ENCODE measurements at places on chromosomes 12 and 14. TPM values are rescaled to one million over a fixed set of nuclear protein-coding genes. Genes with fewer than 3 reads are reported as not detected.

The KRT72 gene
- total RNA-seq: not detected

The SPTLC2 gene
- total RNA-seq: 68.4 TPM

The POTEM gene
- not detected for total RNA-seq

The SLC7A8 gene
- 2.0 TPM for total RNA-seq

The LALBA gene
- not detected for total RNA-seq

The POLE2 gene
- 11.5 TPM for total RNA-seq

The RFLNA gene
- total RNA-seq: not detected

The IL22 gene
- total RNA-seq: not detected

GRCh38 chr14:101464984-101465794 is 96.1 kb upstream of the DIO3 start:
- DNase-seq: no peak
- H3K4me1 ChIP-seq: peaks cover 9% of the 10 kb centered on the region
- H3K4me3 ChIP-seq: no peak overlapping the region

DNA sequence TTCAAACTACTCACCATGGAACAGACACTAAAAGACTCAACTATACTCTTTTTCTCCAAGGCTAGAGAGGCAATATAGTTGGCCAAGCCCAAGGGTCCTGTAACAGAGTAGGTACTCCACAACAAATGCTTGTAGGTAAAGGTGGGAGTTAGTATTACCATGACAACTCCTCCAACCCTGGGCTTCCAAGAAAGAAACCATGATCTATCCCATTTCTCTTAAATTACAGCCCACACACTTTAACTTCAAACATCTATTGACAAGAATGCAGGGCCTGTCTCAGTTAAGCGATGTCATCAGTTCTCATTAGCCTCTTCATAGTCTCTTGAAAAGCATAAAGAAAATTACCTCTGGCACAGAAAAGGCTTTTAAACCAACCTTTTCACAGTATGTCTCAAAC is 25.0 kb downstream of the ERH start:
- no peak overlapping the region for H3K4me3 ChIP-seq
- peaks cover 29% of the 10 kb centered on the region for H3K36me3 ChIP-seq
- H3K27me3 ChIP-seq: no peaks in the 10 kb centered on the region
- H3K4me1 ChIP-seq: no peaks in the 10 kb centered on the region
- no peak overlapping the region for H3K27ac ChIP-seq
- no peak for DNase-seq

- no peak overlapping the region for H3K27ac ChIP-seq
- H3K4me3 ChIP-seq: no peak overlapping the region
- no peaks in the 10 kb centered on the region for H3K36me3 ChIP-seq
- no peak for DNase-seq
- H3K4me1 ChIP-seq: no peaks in the 10 kb centered on the region
These were observed 13.3 kb upstream of the TMCC3 start for GRCh38 chr12:94663702-94664101.

DNA sequence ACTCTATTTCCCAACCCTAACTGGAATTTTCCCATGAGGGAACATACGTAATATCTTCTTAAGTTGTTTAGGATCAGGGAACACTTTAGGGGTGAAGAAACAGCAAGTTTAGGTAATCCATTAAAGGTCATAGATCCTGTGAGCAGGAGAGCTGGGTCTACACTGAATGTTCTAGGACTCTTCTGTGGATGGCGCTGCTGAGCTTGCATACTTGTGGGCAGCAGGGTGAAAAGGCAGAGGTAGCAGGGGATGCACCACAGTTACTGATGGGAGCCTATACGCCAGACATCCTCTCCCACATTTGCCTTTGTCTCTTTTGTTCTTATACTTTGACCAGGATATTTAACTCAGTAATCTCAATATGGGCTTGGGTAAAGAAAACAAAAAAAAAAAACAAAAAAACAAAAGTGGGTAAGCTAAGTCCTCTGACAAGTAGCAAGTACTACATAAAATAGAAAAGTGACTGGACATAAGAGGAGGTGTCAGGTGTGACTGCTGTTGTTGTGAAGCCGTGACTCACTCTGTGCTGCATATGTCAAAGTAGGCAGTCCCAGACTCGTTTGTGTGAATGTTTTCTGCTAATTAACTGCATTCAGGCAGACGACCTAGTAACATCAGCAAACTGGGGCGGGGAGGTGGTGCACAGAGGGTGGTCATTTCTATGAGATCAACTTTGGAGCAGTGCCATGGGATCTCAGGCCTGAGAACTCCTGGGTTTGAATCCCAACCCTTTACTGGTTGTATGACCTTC is 31.6 kb downstream of the NEUROD4 start:
- no peaks in the 10 kb centered on the region for H3K4me1 ChIP-seq
- H3K36me3 ChIP-seq: no peaks in the 10 kb centered on the region
- H3K4me3 ChIP-seq: no peak overlapping the region
- H3K27me3 ChIP-seq: peaks cover 55% of the 10 kb centered on the region

DNA sequence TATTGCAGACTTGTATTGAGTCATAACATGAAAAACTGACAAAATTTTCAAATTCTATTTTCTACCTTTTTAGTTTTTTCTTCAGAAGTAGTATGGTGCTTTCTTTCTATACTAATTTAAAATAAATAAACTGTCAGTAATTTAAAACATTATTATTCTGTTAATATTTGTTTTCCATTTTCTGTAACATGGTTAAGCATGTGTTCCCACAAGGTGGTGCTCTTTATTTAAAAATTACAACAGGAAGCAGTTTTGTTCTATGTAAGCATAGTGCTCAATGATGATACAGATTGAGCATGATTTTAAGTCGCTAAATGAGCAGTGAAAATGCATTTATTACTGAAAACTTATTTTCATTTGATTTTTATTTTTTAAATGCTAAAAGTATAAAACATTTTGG is 114.6 kb downstream of the PPFIA2 start:
- no peaks in the 10 kb centered on the region for H3K4me1 ChIP-seq
- H3K27me3 ChIP-seq: no peaks in the 10 kb centered on the region
- H3K27ac ChIP-seq: no peak overlapping the region
- H3K4me3 ChIP-seq: no peak overlapping the region
- H3K36me3 ChIP-seq: no peaks in the 10 kb centered on the region
- peak; percentile 39 for DNase-seq

GRCh38 chr14:24695265-24696241 is 61.6 kb upstream of the GZMB start:
- H3K27ac ChIP-seq: no peak overlapping the region
- no peaks in the 10 kb centered on the region for H3K27me3 ChIP-seq
- H3K4me3 ChIP-seq: no peak overlapping the region
- H3K4me1 ChIP-seq: no peaks in the 10 kb centered on the region
- H3K36me3 ChIP-seq: no peaks in the 10 kb centered on the region

DNA sequence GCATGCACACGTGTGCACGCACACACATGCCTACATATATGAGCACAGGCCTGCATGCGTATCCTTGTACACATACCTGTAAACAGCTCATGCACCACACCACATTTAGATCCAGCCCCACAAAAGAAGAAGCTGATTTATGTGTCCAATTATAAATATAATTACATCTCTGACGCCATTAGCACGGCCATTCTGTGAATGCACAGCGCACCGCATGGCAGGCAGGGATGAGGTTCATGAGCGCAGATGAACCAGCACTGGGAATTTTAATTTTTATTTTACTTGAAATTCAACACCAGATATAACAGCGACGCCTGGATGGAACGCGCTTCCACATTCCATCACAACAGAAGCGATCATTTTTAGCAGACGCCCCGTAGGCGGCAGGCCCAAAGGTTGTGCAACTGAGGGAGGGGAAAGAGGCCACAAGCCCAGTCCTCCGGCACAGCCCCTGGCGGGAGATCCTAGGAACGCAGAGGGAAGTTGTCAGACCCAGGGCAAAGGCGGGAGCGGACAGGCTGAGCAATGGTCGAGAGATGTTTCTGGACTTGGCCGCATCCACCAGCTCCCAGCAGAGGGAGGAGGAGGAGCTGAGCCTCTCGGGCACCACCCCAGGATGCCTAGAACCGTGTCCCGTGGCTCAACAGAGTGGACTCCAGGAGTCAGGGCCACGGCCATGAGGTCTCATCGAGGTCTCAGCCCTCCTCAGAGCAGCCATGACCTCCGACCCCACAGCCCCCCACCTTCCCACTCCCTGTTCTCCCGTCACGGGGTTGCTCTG is 37.9 kb upstream of the GALNT9 start:
- peaks cover 88% of the 10 kb centered on the region for H3K27me3 ChIP-seq
- H3K36me3 ChIP-seq: no peaks in the 10 kb centered on the region
- no peak overlapping the region for H3K27ac ChIP-seq
- no peak overlapping the region for H3K4me3 ChIP-seq
- DNase-seq: peak; percentile 42
- H3K4me1 ChIP-seq: no peaks in the 10 kb centered on the region

DNA sequence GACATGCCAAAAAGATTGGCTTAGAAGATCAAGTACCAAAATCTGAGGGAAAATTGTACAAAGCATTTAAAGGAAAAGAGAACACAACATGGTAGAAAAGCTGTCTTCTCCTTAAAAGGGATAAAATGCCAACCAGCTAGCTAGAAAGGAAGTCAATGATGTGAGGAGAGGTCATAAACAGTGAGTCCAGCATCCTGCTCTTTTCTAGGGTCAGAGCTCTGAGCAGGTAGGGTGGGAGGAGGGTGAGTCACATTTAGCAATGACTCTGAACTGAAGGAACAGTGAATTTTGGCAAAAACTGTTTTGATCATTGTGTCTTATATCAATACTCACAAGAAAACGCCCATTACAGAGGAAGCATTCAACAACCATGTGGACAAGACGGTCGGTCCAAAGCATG is 322.3 kb downstream of the DAD1 start:
- H3K4me3 ChIP-seq: no peak overlapping the region
- H3K4me1 ChIP-seq: peaks cover 72% of the 10 kb centered on the region
- H3K27ac ChIP-seq: peak overlapping the region; percentile 69
- H3K36me3 ChIP-seq: no peaks in the 10 kb centered on the region
- DNase-seq: no peak

GRCh38 chr14:74697011-74697410 is 15.9 kb downstream of the AREL1 start:
- H3K27me3 ChIP-seq: no peaks in the 10 kb centered on the region
- no peak for DNase-seq
- H3K4me3 ChIP-seq: no peak overlapping the region
- H3K4me1 ChIP-seq: no peaks in the 10 kb centered on the region
- H3K27ac ChIP-seq: no peak overlapping the region
- peaks cover 21% of the 10 kb centered on the region for H3K36me3 ChIP-seq

DNA sequence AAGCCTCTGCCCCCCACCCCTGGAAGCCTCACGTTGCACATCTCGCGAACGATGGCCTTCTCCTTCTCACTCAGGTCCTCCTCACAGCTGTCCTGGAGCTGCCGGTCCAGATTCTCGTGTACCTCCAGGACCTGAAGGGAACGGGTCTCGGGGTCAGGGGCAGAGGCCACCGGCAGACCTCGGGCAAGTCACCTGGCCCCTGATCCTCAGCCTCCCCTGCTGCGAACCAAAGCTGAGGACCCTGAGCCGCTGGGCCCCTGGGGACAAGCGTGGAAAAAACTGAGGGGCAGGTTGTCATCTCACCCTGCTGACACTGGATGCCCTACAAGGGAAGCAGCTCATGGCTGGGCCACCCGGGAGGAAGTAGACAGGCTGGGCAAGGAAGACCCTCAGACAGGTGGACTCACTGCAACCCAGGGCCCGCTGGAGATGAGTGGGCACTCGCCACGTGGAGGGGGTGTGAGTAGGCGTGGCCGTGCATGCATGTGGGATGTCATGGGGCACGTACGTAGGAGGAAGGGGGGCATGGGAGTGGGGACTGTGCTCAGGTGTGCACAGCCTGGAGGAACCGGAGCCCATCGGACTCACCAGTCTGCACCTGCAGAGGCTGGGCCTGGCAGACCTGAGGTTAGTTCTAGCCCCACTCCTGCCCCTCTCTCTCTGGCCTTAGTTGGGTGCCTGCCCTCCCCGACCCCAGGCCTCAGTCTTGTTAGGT is 35.1 kb downstream of the CCNK start:
- no peaks in the 10 kb centered on the region for H3K4me1 ChIP-seq
- DNase-seq: no peak

- no peaks in the 10 kb centered on the region for H3K27me3 ChIP-seq
- H3K36me3 ChIP-seq: no peaks in the 10 kb centered on the region
- no peak overlapping the region for H3K4me3 ChIP-seq
- H3K27ac ChIP-seq: no peak overlapping the region
- DNase-seq: no peak
- no peaks in the 10 kb centered on the region for H3K4me1 ChIP-seq
These were observed 162.7 kb downstream of the GRIP1 start for GRCh38 chr12:66516133-66516532.

DNA sequence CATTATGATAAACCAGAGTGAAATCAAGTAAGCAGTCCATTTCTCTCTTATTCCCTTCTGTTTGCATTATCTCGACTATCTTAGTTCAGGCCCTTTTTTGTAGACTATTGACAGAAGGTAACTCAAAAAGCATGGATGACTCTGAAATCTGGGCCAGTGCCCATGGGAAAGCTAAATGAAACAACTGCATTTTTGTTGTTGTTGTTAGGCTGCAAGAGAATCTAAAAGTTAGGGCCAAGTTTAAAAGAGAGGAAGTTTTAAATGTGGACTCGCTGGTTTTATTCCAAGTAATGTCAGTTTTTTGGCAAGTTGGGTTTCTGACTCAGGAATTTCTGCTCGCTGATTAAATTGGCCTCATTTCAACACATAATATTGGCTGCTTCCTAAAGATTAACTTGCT is 201.1 kb downstream of the PIK3C2G start:
- H3K4me1 ChIP-seq: no peaks in the 10 kb centered on the region
- H3K27ac ChIP-seq: no peak overlapping the region
- H3K4me3 ChIP-seq: no peak overlapping the region

- no peak overlapping the region for H3K27ac ChIP-seq
- H3K4me1 ChIP-seq: no peaks in the 10 kb centered on the region
- H3K27me3 ChIP-seq: no peaks in the 10 kb centered on the region
- DNase-seq: no peak
These were observed 29.6 kb downstream of the CFAP251 start for GRCh38 chr12:121947981-121948380.

DNA sequence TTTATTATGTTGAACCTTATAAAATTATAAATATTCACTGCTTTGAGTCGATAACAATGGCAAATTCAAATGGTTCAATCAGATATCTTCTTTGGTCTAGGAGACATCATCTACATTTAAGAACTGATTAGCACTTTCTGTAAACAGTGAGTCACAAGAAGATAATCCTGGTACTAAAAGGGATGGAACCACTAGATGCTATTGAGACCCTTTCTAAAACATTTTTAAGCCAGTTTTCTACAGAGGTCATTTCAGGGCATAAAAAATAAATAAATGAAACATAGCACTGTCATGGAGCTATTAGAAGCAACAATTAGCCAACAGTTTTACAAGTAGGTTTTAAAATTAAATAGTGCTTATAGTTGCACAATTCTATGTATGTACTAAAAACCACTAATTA is 212.2 kb downstream of the DUSP6 start:
- no peak overlapping the region for H3K4me3 ChIP-seq
- H3K27ac ChIP-seq: no peak overlapping the region
- H3K4me1 ChIP-seq: peaks cover 13% of the 10 kb centered on the region
- no peaks in the 10 kb centered on the region for H3K27me3 ChIP-seq
- DNase-seq: no peak
- 0 out of 2 replicates have a peak, but pooled peaks cover 4% of the 10 kb centered on the region for H3K36me3 ChIP-seq

- H3K4me3 ChIP-seq: no peak overlapping the region
- no peaks in the 10 kb centered on the region for H3K27me3 ChIP-seq
- H3K27ac ChIP-seq: no peak overlapping the region
- H3K4me1 ChIP-seq: peaks cover 1% of the 10 kb centered on the region
- DNase-seq: no peak
- no peaks in the 10 kb centered on the region for H3K36me3 ChIP-seq
These were observed 6.5 kb downstream of the SLC8B1 start for GRCh38 chr12:113328368-113328889.
